Non-pigmented ciliary epithelial cell (primary cell): ENCODE measurements at places on chromosomes 2 and 18.
A peak's percentile ranks its signal among the peaks of the same experiment; 100 is the strongest.

DNA sequence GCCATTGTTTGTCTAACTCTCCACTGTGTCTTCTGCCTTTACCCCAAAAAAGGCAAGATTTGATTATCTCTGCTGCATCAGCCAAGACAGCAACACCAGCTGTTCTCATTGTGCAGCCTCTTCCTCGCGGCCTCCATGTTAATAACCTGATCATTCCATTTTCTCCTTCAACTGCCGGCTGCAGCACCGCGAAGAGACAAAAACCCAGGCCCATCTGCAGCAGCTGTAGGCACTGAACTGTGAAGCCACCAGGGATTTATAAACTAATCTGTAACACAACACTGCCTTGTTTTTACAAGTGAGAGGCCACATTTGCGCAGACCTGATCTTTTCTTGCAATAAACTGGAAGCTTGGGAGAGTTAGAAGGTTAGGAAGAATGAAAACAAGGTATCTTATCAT lies 147.8 kb downstream of the SATB2 start:
- no peak for DNase-seq

DNA sequence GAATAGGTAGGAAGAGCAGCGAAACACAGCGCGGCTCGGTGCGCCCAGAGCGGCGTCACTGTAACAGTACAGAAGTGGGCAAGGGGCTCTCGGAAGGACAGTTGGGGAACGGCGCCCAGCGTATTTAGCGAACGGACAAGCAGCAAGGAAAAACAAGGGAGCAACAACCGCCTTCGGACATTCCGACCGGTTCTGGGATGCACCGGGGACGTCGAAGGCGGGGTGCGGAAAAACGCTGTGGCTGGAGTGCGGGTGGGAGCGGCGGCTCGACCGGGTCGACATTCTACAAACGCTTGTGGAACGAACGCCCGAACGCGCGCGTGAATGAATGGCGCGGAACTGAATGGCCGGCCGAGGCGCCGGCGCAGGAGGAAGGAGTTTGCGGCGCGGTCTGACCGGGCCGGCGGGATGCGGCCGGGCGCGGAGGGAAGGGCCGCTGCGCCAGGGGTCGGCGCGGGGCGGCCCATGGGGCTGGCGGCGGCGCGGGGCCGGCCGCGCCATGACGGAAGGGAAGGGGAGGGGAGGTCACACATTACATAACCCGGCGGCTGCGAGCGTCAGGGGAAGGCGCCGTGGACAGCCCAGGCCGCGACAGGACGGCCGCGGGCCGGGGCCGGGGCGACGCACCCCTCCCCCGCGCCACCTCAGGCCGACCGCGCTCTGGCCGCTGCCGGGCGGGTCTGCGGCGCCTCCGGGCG lies 605 bp downstream of the REV1 start:
- DNase-seq, result no peak

- DNase-seq, result no peak
Measured at GRCh38 chr2:118177884-118178283, 89.6 kb downstream of the INSIG2 start.

DNA sequence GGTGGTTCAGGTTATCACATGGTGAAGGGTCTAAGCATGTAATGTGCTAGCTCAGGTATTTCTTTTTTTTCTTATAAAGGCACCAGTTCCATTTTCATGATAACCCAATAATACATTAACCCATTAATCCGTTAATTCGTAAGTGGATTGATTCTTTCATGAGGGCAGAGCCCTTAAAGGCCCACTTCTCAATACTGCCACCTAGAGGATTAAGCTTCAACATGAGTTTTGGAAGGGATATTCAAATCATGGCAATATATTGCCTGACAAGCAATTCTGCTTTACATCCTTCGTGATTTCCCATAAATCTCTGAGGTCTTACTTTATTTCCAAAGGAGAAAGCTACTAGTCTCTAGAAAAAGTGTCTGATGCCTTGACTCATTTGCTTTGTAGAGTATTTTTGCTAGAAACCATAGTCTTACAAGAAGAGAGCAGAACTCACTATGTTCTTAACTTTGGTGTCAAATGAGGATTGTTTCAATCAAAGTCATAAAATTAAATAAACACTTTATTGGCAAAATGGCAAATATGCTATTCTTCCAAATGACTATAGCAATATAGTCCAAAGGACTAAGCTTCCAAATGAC lies 271.3 kb downstream of the KCNS3 start:
- DNase-seq, result no peak

GRCh38 chr2:30150786-30151185 lies 4.0 kb downstream of the YPEL5 start:
- DNase-seq, result no peak

DNA sequence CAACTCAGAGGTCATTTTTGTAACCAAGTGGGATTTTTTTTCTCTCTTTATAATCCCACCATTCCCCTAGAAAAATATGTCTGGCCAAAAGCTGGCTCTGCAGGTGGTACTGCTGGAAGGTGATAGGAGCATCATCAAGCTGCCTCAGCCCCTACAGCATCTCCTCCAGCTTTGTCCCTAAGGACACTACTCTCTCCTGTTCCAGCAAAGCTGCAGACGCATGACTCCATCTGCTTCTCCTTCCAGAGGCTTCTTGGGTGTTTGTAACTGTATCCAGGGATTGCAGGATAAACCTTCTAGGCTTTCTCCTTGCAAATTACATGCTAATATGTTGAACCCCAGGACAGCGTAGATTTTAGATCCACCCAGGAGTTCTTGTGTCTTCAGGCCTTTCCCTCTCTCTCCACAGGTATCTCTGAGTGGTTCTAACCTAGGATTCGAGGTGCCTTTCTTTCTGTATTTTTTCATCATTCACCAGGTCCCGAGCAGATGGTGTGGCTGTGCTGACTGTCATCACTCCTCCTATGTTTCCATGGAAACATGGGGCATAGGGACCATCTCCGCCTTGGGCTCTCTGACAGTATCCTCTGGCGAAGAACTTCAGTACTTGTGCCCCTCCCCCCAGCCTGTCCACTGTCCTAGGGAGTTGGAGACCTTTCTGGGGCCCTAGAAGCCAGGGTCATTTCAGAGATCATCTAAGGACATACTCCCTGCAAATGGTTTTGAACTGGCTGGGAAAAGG lies 34.3 kb downstream of the AFF3 start:
- no peak for DNase-seq

- no peak for DNase-seq
Measured at GRCh38 chr2:3214065-3214464, 163.6 kb downstream of the EIPR1 start.

- no peak for DNase-seq
Measured at GRCh38 chr2:167607731-167608130, 639.7 kb downstream of the STK39 start.

GRCh38 chr2:133633881-133634409 lies 65.7 kb upstream of the NCKAP5 start:
- peak; percentile 72 for DNase-seq

- DNase-seq, result no peak
Measured at GRCh38 chr18:70370762-70371733, 82.2 kb downstream of the SOCS6 start.

DNA sequence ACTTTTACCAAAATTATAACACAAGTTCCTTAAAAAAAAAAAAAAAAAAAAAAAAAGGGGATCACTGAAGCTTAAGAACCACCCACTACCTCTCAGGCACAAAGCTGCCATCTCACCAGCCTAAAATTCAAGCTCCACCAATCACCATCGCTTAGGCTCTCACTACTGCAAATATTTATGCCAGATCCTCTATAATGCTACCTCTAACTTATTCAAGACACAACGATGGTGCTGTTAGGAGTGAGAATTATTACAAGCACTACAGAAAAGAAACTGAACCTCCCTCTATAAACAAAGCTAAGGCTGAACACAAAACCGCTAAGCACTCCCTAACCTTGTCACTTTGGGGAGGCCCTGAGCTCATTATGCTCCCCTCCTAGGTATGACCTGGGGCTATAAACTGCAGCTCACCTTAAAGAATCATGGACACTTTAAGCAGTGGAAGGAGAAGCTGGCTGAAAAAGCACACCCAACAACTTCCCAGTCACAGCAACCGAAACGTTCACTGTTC lies 3.6 kb downstream of the FZD5 start:
- no peak for DNase-seq

- no peak for DNase-seq
Measured at GRCh38 chr2:217804338-217804737, 198.5 kb downstream of the TNS1 start.

DNA sequence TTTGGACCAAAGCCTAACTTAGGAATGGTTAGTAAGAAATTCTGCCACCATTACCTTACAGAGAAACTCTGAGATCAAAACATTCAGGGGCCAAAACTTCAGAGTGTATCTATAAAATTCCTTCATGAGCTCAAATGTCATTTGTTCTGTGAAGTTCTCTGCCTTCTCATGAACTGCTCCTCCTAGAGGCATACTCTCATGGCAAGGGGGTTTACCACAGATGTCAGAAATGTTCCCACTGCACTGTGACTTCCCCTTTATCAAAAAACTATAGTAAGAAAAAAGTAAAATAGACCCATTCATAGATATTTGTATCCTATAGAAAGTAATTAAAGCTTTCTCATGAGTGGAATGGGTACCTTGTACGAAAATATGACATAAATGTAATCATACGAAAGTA lies 68.5 kb downstream of the USP40 start:
- no peak for DNase-seq

- no peak for DNase-seq
Measured at GRCh38 chr2:30315391-30316063, 84.2 kb downstream of the LBH start.

DNA sequence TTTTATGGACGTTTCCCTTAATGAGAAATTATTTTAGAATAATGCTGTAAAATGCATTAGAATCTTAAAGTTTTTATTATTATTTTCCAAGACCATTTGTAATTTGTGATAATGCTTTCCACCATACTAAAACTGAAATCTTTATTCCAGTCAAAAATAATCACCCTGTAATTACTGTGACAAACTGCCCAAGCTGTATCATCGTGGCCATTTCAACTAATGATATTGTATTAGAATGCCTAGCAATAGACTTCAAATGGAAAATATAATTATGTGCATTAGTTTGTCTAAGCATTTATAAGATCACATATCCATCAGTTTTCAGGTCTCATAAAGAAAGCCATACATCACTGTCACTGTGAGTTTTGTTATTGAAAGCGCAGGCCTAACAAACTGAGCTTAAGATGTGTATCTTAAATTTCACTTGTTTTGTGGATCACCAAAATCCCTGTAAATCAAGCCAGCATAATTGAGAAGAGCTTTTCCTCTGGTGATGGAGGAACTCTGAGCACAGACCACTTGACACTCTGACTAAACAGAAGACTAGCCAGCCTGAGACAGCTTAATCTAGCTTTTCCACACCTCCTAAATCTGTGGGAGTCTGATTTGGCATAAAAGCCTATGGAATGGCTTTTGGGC lies 1312.2 kb upstream of the ACVR2A start:
- no peak for DNase-seq

- no peak for DNase-seq
Measured at GRCh38 chr2:26609205-26609631, 31.9 kb downstream of the CIB4 start.

GRCh38 chr2:136154384-136154783 lies 36.4 kb upstream of the CXCR4 start:
- DNase-seq, result no peak

GRCh38 chr2:136019306-136019705 lies 33.9 kb upstream of the DARS1 start:
- no peak for DNase-seq

GRCh38 chr2:134287323-134287722 lies 33.5 kb downstream of the MGAT5 start:
- no peak for DNase-seq

- DNase-seq, result peak; percentile 4
Measured at GRCh38 chr2:22536133-22536532, 848.8 kb upstream of the KLHL29 start.

- no peak for DNase-seq
Measured at GRCh38 chr2:72150861-72151356, 3.2 kb upstream of the CYP26B1 start.

DNA sequence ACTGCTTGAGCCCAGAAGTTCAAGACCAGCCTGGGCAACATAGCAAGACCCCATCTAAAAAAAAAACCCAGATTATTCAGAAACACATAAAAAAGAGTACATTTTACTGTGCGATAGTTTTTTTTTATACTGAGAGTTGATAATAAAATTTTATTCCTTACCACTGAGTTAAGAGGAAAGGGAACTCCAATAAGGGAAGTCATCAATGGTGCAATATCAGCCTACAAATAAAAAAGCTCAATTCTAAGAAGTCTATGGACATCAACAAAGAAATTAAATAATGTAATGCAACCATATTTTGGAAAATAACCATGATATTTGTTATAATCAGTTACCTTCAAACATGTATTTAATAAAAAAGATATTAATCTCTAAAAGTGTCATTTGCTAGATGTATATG lies 46.6 kb downstream of the PIGN start:
- DNase-seq, result no peak

GRCh38 chr2:101038455-101039255 lies 36.6 kb downstream of the RPL31 start:
- DNase-seq, result no peak

DNA sequence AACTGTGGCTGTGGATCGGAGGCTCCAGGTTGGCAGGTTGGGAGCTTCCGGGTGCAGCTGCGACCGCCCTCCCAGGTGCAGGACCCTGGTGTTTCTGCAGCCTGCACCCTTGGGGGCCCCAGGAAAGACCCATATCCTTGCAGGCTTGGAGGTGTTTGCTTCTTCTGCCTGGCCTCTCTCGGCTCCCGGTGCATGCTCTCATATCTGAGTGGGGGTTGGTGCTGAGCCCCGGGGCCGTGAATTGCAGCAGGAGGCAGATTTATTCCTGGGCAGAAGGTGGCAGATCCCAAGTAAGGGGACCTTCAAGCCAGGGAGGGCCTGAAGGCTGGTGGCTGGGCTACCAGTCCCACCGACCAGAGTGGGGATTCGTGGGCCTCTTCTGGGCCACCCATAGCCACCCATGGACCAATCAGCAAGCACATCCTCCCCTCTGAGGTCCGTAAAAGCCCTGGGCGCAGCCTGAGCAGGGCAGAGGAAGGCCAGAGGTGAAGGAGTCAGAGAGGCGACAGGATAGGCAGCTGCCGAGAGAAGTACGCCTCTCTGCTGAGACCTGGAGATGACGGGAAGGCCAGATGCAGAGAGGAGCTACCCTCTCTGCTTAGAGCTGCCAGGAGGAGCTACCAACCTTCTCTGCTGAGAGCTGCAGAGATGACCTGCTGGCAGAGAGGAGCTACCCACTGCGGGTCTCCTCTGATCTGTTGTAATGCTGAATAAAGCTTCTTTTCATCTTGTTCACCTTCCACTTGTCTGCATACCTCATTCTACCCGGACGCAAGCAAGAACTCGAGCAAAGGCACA lies 1279.0 kb upstream of the LRRTM1 start:
- no peak for DNase-seq

- peak; percentile 60 for DNase-seq
Measured at GRCh38 chr2:168816369-168816768, 13.9 kb downstream of the NOSTRIN start.
